Right kidney (tissue), 9 donors: ENCODE measurements at places on chromosomes 12 and 14.

DNA sequence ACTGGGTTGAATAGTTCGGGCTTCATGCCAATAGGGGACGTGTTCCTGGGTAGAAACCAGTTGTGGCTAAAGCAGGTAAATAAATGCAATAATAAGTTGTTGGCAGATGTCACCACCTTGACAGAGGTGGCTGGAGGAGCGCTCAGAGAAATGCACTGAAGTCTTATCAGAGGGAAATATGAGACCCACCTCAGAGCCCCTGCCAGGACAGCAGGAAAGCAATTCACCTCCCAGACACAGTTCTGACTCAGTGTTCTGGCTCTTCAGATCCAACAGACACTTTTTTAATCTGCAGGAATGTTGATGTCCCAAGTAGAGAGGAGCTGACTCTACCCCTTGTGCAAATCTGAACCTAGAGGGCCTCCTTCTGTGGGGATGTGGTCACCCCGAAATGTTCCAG, 687.1 kb upstream of the FBXO33 start:
- DNase-seq, result no peak

DNA sequence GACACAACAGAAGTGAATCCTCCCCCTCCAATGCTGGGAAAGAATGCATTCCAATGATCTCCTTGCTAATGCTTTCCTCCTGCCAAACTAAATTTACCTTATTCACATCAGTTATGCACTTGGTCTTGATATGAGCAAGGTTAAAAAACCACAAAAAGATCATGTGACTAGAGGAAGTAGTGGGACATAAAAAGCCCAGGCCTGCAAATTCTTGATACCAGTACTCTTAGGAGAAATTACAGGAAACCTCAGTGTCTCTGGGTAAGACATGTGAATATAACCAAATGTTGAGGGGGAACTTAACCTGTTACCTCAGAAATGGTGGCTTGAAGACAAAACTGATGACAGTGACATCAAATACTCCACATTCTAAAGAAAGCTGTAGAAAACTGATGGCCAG, 427.1 kb downstream of the RPS29 start:
- DNase-seq, result no peak

GRCh38 chr14:25150934-25151790, 101.2 kb upstream of the STXBP6 start:
- no peak for DNase-seq

GRCh38 chr14:52455291-52456088, 96.8 kb downstream of the TXNDC16 start:
- DNase-seq, result no peak

DNA sequence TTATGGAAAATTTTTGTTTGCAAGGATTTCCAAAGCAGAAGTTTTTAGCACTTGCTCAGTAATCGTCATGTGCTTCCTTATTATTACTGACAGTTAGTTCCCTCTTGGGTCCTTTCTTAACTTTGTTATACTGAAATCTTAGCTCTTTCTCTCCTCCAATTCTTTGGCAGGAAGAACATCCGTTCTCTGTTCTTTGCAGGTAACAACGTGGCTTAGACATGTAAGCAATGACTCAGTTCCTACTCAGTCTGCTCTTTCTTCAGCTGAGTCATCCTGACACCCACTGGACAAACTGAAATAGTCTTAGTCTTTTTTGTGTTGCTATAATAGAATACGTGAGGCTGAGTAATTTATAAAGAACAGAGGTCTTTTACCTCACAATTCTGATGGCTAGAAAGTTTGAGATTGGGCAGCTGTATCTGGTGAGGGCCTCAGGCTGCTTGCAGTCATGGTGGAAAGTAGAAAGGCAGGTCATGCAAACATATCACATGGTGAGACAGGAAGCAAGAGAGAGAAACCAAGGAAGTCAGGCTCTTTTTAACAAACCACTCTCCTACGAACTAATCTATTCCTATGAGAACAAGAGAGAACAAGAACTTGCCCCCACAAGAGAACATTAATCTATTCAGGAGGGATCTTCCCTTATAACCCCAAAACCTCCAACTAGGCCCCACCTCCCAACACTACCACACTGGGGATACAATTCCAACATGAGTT, 49.2 kb downstream of the TESPA1 start:
- no peak for DNase-seq

DNA sequence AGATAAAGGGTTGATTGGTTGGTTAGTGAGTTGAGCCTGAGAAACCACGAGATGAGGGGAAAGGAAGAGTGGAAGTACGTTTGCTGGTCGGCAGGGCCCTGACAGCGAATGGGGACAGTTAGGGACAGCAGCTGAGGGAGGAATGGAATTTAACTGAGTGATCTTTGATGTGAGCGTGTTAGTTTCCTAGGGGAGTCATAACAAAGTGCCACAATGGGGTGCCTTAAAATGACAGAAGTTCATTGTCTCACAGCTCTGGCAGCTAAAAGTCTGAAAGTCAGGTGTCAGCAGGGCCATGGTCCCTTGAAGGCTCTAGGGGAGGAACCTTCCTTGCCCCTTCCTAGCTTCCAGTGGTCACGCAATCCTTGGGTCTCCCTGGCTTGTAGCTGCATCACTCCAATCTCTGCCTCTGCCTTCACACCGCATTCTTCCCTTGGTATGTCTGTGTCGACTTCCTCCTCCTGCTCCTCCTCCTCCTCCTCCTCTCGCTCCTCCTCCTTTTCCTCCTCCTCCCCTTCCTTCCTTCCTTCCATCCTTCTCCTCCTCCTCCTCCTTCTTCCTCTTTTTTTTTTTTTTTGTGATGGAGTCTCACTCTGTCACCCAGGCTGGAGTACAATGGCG, 26.0 kb upstream of the RIN3 start:
- no peak for DNase-seq

DNA sequence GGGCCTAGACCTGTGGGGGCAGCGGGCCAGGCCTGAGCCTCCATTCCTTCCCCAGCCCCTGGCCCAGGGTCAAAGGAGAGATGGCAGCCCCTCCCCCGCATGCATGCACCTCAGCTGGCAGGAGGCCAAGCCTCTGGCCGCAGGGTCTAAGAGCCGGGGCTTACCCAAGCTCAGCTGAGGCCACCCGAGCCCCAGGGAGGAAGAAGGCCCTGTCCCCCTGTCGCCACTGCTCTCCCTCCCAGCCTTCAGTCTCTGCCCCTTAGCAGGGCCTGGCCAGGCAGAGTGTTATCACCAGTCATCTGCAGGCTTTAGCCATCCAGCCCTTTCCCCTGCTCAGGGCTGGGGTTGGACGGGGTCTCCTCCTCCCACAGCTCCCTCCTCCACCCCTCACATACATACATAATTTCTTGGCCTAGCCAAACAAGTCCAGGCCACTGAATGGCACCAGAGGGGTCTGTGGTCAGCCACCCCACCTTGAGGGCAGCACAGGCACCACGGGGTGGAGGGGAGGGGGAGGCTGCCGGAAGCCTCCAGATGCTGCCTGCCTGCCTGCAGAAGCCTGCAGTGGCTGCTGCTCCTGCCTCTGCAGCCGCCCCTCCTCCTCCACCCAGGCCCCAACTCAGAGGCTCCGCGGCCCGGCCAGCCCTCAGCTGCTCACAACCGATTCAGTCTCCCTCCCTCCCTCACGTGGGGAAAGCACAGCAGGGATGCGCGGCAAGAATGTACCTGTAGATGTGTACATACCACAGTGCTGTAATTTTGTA, 22.8 kb downstream of the RAB35 start:
- peak; percentile 62 for DNase-seq

DNA sequence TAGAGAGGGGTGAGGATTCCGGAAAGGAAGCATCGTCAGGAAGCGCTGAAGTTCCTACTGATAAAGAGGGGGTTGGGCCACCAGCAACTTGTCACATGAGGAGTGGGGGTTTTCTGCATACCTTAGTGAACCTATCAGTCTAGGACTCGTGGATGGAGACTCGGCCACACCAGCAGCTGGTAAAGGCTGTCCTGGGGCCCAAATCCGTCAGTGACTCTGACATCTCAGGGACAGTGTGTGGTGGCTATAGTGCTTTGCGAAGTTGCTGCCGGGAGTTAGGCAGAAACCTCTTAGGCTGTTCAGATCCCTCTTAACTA, 16.4 kb downstream of the RNASE2 start:
- no peak for DNase-seq

DNA sequence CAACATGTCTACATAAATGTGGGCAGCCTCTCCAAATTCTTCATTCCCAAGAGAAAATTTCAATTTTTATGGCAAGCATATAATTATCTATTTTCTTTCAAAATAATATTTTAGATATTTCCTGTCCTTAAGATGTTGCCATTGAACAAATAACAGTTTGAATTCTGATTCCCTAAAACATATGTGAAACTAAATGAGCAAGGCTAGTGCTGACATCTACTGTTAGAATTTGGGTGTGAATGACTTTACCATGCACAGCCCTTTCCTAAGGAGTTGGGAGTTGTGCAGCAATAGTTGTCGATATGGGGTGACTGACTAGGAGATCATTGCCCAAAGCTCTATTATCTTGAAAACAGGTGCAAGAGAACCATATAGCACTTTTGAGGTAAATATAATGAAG, 108.2 kb upstream of the SLC38A4 start:
- no peak for DNase-seq

DNA sequence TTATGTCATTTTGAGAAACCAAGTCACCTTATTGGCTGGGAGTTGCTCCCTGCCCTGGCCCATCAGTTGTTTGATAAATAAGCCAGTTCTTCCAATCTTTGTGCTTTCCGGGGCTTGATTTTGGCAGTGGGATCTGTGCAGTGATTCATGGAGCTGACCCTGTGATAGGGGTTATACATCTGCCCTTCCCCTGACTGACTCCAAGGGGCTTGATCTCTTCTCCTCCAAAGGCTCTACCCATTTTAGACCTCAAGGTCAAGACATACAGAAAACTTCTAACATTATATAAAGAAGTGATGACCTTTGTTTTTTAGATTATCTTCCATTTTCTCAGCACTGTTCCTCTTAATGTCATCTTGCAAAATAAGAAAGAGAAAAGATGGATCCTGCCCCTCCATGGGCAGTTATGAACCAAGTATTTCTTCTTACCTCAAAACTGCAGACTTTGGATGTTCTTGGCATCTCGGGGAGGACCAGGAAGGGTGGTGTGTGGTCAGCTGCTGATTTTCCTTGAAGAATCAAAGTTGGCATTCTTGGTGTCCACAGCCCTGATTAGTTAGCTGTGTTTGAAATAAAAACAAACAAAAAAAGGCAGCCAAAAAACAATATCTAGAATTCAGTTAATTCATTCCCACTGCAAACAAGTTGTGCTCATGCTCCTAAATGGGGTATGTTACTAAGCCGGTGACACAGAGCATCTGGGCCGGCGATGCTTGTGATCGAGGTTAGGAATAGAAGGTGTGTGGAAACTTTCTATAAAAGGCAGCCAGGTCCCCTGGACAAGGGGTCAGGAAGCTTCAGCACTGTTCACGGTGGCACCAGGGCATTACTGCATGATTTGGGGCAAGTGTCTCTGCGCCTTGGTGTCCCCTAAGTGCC, 120.2 kb downstream of the SAMD4A start:
- DNase-seq, result no peak

- no peak for DNase-seq
Observed at GRCh38 chr14:53517270-53517960, 364.3 kb upstream of the DDHD1 start.

- DNase-seq, result no peak
Observed at GRCh38 chr12:32084017-32084688, 22.5 kb upstream of the BICD1 start.

- DNase-seq, result no peak
Observed at GRCh38 chr12:102528111-102528510, 47.7 kb upstream of the IGF1 start.

DNA sequence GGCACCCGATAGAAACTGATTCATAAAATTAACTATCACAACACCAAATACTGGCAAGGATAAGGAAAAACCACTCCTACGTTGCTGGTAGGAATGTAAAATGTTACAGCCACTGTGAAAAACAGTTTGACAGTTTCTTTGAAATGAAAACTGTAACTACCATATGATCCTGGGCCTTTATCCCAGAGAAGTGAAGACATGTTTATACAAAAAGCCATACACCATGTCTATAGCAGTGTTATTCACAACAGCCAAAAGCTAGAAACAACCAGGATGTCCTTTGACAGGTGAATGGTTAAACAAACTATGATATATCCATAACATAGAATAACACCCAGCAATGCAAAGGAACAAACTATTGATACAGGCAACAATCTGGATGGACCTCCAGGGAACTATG, 3.7 kb upstream of the C14orf132 start:
- no peak for DNase-seq

DNA sequence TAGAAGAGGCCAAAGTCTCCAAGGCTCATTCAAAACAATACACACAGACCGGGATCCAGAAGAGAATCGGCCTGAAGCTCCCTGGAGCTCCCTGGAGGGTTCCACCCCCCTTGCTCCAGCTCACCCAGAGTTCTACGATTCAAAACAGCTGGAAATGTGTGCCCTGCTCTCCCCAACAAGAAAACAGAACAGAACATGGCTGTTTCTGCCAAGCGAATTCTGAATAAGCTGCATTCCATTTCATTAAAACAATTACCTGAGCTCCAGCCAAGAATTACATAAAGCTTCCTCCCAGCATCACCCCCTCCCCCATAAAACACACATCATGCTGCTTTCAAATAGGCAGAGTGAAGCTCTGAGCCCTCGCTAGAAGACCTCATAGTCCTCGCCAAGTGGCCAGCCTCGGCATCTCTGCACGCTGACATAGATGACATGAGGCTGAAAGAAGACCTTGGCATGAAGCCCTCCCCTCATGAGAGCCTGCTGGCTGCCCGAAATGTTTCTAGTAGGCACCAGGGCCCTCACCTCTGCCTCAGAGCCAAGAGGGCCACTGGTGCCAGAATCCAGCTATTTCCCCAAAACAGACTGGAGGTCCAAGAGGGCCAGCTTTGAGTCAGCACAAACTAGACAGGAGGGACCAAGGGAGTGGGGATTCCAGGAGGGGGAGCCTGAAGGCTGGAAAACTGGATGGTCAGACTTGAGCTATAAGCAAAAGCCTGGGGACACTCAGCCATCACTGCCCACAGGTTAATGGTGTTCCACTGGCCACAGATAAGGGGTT, 8.3 kb downstream of the PXN start:
- DNase-seq, result no peak

- no peak for DNase-seq
Observed at GRCh38 chr12:19030180-19030579, 99.4 kb upstream of the PLEKHA5 start.

GRCh38 chr12:116694653-116695463, 43.0 kb downstream of the SPRING1 start:
- no peak for DNase-seq

DNA sequence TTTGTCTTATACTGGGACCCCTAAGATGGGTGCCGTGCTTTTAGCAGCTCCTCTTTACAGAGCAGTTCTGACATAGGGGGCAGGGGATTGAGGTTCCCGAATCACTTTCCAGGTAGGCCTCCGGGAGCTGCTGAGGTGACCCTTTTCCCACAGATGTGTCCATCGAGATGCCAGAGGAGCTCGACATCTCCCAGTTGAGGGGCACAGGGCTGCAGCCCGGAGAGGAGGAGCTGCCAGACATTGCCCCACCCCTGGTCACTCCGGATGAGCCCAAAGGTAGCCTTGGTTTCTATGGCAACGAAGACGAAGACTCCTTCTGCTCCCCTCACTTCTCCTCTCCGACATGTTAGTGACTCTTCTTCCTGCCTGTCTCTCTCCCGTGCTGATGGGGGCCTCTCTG, 4.3 kb upstream of the TPI1 start:
- DNase-seq, result no peak
